Activated T-cell treated with anti-CD3 and anti-CD28 coated beads, Interleukin-2, amount 50 U/mL, for 72 hours (primary cell): ENCODE measurements at places on chromosomes 11 and 22.

DNA sequence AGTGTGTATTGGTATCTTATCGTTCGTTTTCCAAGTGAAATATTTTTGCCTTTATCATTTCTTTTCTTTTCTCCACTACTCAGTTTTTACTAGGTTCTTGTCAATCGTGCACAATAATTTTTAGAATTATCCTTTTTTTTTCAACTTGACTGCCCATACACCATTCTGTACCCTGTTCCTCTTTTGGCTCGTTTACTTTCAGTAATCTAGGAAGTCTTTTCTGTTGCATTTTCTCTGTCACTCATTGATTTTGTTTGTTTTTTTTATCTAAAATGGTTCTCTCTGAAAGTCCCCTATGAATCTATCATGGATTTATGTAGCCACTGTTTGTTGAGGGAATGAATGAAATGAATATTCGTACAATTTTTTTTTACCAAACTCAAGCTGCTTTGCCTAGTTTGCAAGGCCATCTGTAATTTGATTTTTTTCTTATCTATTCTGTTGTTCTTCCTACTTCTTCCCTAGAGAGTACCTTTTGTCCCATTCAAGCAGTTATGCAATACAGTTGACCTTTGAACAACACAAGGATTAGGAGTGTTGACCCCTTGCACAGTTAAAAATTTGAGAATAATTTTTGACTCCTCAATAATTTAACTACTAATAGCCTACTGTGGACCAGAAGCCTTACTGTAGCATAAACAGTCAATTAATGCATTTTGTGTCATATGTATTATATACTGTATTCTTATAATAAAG is 166.3 kb downstream of the TMEM135 start:
- DNase-seq, result no peak

- no peak for DNase-seq
Observed at GRCh38 chr11:112631333-112631732, 329.9 kb upstream of the NCAM1 start.

GRCh38 chr22:50197856-50198623 is 2.8 kb upstream of the SELENOO start:
- DNase-seq, result no peak

DNA sequence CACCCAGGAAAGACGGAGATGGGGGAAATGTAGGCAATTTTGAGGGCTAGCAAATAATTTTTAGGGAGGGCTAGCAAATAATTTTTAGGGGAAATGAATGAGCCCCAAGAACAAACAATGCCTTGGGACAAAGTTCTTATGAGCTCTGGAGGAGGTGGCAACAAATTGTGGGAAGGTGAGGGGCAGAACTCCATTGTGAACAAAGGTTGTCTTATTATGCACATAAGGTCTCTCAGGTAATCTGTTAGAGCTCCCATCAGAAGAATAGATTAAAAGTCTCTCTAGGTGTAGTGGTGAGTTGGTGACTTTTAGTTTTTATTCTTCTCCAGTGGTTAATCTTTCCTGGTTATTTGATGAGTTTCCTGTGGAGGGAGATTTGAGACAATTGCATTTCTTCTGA is 2.4 kb upstream of the PRPF19 start:
- DNase-seq, result no peak

DNA sequence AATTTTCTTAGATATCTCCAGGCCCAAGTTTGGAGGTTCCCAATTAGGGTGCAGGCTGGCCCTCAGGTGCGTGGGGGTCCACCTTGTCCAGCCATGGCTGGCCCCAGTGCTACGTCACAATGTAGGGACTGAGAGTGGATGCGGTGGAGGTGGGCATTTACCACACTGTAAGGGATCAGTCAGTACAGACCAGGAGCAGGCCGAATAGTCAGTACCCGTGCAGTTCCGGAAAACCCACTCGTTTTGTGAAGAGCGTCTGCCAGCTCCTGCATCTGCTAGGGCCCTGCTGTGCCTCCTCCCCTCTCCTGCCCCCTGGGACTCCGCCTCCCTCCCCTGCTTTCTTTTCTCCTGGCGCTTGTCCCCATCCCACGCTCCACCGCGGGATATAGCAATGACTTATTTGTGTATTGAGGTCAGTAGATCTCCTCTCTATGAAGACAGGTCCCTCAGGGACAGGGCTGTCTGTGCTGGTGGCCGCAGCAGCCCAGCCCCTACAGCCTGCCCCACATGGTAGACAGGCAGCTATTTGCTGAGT is 50.4 kb upstream of the SEPTIN5 start:
- DNase-seq, result no peak

GRCh38 chr11:65440831-65441499 is 18.4 kb downstream of the NEAT1 start:
- DNase-seq, result no peak

DNA sequence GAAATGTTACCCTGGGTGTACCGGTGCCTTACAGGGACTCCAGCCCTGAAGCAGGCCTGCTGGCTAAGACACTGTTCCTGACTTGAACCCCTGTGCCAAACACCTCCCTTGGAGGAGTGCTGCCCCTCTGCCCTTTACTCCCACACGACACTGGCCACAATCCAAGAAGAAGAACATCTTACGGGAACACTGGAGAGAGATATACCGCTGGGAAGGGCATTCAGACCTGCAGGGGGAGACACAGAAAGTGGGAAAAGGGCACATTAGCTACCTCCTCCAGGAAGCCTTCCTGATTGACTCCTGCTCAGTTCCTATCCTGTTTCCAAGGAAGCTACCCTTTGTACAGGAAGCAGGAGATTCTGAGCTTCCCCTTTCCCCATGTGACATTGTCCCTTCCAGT is 18.7 kb downstream of the TMPRSS13 start:
- DNase-seq, result no peak
